ENCODE measurements at places on chromosomes 2 and 18. TPM values are rescaled to one million over a fixed set of nuclear protein-coding genes. Genes with fewer than 3 reads are reported as not detected.

DNA sequence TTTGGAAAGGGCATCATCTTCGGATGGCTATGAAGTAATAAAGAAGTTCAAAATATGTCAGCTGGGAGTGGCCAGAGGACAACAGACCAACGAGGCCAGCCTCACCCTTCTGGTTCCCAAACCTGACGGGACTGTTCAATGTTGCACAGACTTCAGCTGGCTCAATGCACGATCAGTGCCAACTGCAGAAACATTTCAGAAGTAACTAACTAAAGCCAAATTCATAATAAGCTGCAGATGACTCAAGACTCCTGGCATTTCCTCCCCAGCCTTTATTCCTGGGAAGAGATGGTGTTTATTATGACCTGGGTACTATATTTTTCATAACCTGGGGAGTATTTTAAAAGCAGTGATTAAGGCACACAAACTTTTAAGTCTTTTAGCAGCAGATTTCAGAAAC lies 3.8 kb upstream of the ATP6V1C2 start:
- no peak overlapping the region for H3K27ac ChIP-seq
- 0 out of 2 replicates have a peak, but pooled peaks cover 8% of the 10 kb centered on the region for H3K4me1 ChIP-seq
- peaks cover 69% of the 10 kb centered on the region for H3K27me3 ChIP-seq
- no peak for DNase-seq

DNA sequence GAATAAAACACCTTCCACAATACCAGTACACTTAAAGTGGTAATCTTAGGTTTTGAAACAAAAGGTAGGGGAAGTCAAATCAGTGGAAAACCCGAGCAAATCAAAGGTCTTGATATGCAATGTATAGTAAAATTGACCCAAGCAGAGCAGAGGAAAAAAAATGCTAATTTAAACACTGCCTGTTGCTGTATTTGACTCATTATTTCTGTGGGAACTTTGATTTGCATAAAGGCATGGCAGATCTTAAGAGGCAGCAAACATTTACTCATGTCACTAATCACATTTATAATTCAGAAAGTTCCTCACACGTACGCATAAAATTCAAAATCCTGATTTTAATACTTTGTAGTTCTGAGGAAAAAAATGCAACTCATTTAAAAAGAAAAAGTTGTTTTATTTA lies 64.4 kb downstream of the IKZF2 start:
- no peak overlapping the region for H3K4me3 ChIP-seq
- no peak overlapping the region for H3K27ac ChIP-seq
- no peaks in the 10 kb centered on the region for H3K4me1 ChIP-seq
- no peaks in the 10 kb centered on the region for H3K27me3 ChIP-seq
- no peak for DNase-seq

DNA sequence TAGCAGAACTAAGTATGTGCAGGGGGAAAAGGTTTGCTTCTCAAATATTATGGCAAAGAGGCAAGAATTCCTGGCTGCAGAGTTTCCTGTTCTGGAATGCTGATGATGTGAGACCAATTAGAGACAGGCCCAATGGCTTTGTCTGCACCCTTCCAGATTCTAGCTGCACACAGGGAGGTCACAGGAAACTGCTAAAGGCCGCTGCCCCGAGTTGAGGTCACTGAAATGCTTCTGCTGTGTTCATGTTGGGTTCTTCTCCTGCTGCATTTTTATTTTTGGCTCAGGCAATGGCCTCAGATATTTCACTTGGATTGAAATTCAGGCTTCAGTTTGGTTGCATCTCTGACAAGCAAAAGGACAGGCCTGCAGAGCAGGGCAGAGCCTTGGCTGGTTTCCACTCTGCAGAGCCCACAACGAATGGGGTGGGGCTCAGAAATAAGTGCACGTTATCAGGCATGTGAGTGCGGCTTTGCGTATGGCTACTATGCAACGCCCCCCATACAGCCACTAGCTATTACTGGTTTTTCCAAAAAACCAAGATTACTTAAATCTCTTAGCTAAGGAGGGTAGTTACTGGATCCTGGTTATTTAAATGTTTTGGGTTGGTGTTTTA lies 66.9 kb upstream of the FZD5 start:
- H3K27me3 ChIP-seq: no peaks in the 10 kb centered on the region
- H3K27ac ChIP-seq: peak overlapping the region; percentile 14
- H3K4me1 ChIP-seq: peaks cover 51% of the 10 kb centered on the region

The CCDC74B gene
- polyA plus RNA-seq: 0.12 TPM
